Keratinocyte (primary cell): ENCODE measurements at places on chromosomes 5 and 9.

DNA sequence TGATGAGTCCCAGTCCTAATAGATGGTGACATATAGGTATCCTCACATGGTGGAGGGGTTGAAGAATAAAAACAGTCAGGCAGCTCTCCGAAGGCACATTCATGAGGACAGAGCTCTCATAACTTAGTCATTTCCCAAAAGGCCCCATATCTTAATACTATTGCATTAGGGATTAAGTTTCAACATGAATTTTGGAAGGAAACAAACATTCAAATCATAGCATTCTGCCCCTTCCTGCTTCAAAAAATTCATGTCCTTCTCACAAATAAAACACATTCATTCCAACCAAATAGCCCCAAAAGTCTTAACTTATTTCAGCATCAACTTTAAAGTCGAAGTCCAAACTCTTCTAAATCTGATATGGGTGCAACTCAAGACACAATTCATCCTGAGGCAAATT lies 277.2 kb upstream of the NR4A3 start:
- no peak overlapping the region for H3K27ac ChIP-seq
- no peaks in the 10 kb centered on the region for H3K4me1 ChIP-seq
- no peaks in the 10 kb centered on the region for H3K36me3 ChIP-seq
- no peak overlapping the region for H3K4me3 ChIP-seq
- no peak for DNase-seq

GRCh38 chr9:88383176-88383575 lies 5.1 kb upstream of the SPIN1 start:
- DNase-seq, result no peak
- H3K4me1 ChIP-seq, result peaks cover 4% of the 10 kb centered on the region
- H3K27ac ChIP-seq, result no peak overlapping the region
- H3K36me3 ChIP-seq, result no peaks in the 10 kb centered on the region
- no peaks in the 10 kb centered on the region for H3K27me3 ChIP-seq
- no peak overlapping the region for H3K4me3 ChIP-seq

GRCh38 chr5:14696057-14696456 lies 31.5 kb downstream of the OTULIN start:
- H3K4me3 ChIP-seq, result no peak overlapping the region
- H3K27me3 ChIP-seq, result no peaks in the 10 kb centered on the region
- no peak for DNase-seq
- peaks cover 21% of the 10 kb centered on the region for H3K36me3 ChIP-seq

- H3K27ac ChIP-seq, result no peak overlapping the region
- no peaks in the 10 kb centered on the region for H3K4me1 ChIP-seq
- no peaks in the 10 kb centered on the region for H3K36me3 ChIP-seq
- no peak for DNase-seq
- H3K27me3 ChIP-seq, result no peaks in the 10 kb centered on the region
Observed at GRCh38 chr5:9409413-9409960, 136.4 kb downstream of the SEMA5A start.

DNA sequence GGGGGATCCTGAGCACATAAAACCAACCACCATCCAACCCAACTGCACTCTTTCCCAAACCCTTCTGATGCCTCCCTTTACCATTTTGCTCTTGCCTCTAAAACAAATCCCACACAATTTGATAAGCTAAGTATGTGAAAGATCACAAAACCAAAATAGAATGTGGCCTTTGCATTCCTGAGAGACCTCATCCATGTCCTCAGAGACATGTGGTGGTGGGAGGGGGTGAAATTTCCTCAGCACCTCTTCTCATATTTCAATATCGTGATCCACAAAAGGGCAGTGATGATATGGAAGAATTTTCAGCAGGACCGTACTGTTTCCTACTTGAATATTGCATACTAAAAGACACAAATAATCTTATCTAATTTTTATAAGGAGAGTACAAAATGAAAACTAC lies 423.3 kb downstream of the TLE1 start:
- H3K4me1 ChIP-seq, result peaks cover 7% of the 10 kb centered on the region
- DNase-seq, result no peak
- no peaks in the 10 kb centered on the region for H3K27me3 ChIP-seq
- H3K27ac ChIP-seq, result no peak overlapping the region
- no peak overlapping the region for H3K4me3 ChIP-seq

DNA sequence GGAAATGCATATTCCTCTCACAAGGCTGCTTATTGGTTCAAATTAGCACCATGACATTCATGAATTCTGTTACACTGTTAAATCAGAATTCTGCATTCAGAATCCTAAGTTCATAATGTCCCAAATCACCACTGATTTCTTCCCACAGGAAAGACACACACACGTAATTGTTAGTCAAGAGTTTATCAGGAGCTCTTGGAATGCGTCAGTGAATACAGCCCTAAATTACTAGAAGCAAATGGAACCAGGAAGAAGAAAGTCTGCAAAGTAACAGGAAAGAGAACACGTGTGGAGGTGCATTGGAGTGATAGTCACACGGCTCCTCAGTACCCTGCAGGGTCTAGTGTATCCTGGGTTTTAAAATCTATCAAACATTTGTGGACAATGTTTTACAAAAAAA lies 110.2 kb downstream of the ANXA2R start:
- no peak for DNase-seq
- no peaks in the 10 kb centered on the region for H3K27me3 ChIP-seq
- H3K36me3 ChIP-seq, result no peaks in the 10 kb centered on the region
- H3K4me3 ChIP-seq, result no peak overlapping the region
- H3K4me1 ChIP-seq, result peaks cover 6% of the 10 kb centered on the region

- no peak overlapping the region for H3K27ac ChIP-seq
- DNase-seq, result no peak
- H3K36me3 ChIP-seq, result no peaks in the 10 kb centered on the region
- H3K4me3 ChIP-seq, result no peak overlapping the region
- peaks cover 38% of the 10 kb centered on the region for H3K27me3 ChIP-seq
Observed at GRCh38 chr5:77180167-77181081, 30.1 kb upstream of the PDE8B start.

- no peaks in the 10 kb centered on the region for H3K4me1 ChIP-seq
- no peaks in the 10 kb centered on the region for H3K27me3 ChIP-seq
- H3K27ac ChIP-seq, result no peak overlapping the region
- H3K4me3 ChIP-seq, result no peak overlapping the region
- H3K36me3 ChIP-seq, result no peaks in the 10 kb centered on the region
Observed at GRCh38 chr9:135555203-135555602, 6.4 kb upstream of the PAEP start.

GRCh38 chr5:78399116-78399515 lies 38.7 kb downstream of the SCAMP1 start:
- H3K4me1 ChIP-seq, result no peaks in the 10 kb centered on the region
- no peak overlapping the region for H3K4me3 ChIP-seq
- no peak for DNase-seq
- no peaks in the 10 kb centered on the region for H3K27me3 ChIP-seq
- no peak overlapping the region for H3K27ac ChIP-seq
- no peaks in the 10 kb centered on the region for H3K36me3 ChIP-seq

- DNase-seq, result no peak
- no peaks in the 10 kb centered on the region for H3K27me3 ChIP-seq
- H3K27ac ChIP-seq, result peak overlapping the region; percentile 85
- no peaks in the 10 kb centered on the region for H3K36me3 ChIP-seq
Observed at GRCh38 chr9:106587042-106587441, 275.9 kb upstream of the ZNF462 start.

DNA sequence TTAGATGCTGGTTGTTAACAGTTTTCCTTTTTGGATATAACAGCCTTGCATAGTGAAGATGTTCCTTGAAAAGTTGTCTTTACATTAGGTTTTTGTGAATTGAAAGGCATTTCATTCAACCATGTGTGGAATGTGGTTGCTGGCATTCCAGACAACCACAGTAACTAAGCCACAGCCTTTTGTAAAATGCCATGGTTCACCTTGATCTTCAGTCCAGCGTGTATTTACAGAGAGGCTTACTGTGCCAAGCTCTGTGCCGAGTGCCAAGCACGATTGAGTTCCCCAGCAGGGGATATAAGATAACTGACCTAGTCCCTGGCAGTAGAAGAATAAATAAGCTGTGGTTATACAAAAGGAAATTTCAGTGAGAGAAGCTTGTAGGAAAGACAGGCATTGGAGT lies 4.9 kb downstream of the EXOSC2 start:
- no peak for DNase-seq
- H3K4me3 ChIP-seq, result no peak overlapping the region
- peaks cover 15% of the 10 kb centered on the region for H3K4me1 ChIP-seq
- peaks cover 47% of the 10 kb centered on the region for H3K36me3 ChIP-seq

DNA sequence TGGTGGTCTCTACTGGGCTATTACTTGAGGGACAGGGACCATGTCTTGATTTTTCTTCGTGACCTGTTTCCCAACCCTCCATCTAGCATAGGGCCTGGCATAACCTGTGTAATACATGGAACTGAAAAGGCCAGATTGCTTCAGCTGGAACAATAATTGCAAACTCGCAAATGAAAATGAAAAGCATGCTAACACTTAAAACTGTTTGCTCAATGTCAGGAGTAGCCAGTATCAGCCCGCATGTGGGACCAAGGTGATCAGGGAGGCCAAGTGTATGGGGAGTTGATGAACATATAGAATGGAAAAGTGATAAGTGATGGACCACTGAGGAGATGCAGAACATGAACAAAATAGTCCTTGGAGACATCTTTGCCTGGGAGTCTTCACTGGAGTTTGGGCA lies 25.2 kb downstream of the GLRX start:
- H3K4me1 ChIP-seq, result no peaks in the 10 kb centered on the region
- no peaks in the 10 kb centered on the region for H3K36me3 ChIP-seq
- no peak for DNase-seq
- no peak overlapping the region for H3K4me3 ChIP-seq
- no peaks in the 10 kb centered on the region for H3K27me3 ChIP-seq

- no peak overlapping the region for H3K27ac ChIP-seq
- no peak overlapping the region for H3K4me3 ChIP-seq
- peaks cover 3% of the 10 kb centered on the region for H3K4me1 ChIP-seq
- no peaks in the 10 kb centered on the region for H3K36me3 ChIP-seq
- no peaks in the 10 kb centered on the region for H3K27me3 ChIP-seq
Observed at GRCh38 chr9:75687359-75687953, 203.0 kb upstream of the PCSK5 start.

- DNase-seq, result no peak
- peak overlapping the region; percentile 36 for H3K27ac ChIP-seq
- peaks cover 11% of the 10 kb centered on the region for H3K4me1 ChIP-seq
- H3K27me3 ChIP-seq, result peaks cover 15% of the 10 kb centered on the region
- H3K4me3 ChIP-seq, result peak overlapping the region; percentile 72
Observed at GRCh38 chr5:157574456-157575380, 857 bp downstream of the ADAM19 start.

GRCh38 chr9:89528540-89528939 lies 30.6 kb upstream of the SEMA4D start:
- no peaks in the 10 kb centered on the region for H3K36me3 ChIP-seq
- no peak for DNase-seq
- H3K4me1 ChIP-seq, result no peaks in the 10 kb centered on the region
- no peak overlapping the region for H3K27ac ChIP-seq
- no peaks in the 10 kb centered on the region for H3K27me3 ChIP-seq

DNA sequence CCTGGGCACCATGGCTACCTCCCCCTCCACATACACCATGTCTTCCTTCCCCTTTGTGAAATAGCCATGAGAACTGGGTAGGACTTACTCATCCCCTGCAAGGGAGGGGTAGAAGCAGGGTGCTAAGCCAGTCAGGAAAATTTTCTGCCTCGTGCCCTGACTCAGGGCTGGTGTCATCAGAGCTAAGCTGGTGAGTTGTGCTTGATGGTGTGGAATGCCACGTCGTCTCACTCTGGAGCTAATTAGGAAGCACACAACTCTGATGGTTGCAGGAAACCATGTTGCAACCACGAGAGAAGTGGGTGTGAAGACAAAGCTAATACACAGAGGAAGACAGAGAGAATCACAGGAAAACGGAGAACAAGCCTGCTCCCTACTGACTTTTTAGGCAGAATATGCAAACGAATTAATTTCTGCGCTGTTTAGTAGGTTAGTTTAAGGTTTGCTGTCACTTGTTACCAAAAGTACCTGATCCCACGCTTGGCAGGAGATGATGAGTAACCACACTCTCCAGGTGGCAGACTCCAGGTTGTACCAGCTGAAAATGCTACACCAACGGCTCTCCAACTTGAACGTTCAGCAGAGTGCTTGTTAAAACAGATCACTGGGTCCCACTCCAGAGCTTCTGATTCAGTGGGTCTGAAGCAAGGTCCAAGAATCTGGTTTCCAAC lies 54.5 kb downstream of the STK10 start:
- peak overlapping the region; percentile 52 for H3K27ac ChIP-seq
- H3K27me3 ChIP-seq, result no peaks in the 10 kb centered on the region
- H3K4me1 ChIP-seq, result peaks cover 7% of the 10 kb centered on the region
- peak; percentile 52 for DNase-seq
